ENCODE measurements at places on chromosomes 6 and 20.

GRCh38 chr20:4904127-4904860 is 97.0 kb downstream of the SLC23A2 start:
- DNase-seq: no peak

DNA sequence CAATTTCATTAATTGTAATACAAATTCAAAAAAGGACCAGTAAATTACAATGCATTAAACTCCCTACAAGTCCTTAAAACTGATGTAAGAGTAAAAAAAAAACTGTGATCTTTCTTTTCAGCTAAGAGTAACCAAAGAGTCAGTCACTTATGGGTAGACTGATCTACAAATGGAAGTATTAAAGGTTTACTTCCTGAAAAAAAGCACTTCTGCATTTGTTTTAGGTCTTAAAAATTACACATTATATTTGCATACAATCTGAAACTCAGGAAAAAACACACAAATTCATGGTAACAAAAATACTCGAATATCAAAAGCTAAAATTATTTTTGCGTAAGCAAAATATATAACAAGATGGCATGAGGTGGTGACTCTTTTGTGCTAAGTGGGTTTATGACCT is 23.5 kb downstream of the USP49 start:
- no peak for DNase-seq

GRCh38 chr6:131802347-131802746 is 5.5 kb upstream of the ENPP1 start:
- DNase-seq: no peak

GRCh38 chr20:59663513-59664060 is 59.2 kb downstream of the PHACTR3 start:
- DNase-seq: no peak

- no peak for DNase-seq
These were observed 69.7 kb upstream of the HINT3 start for GRCh38 chr6:125886914-125887313.

- DNase-seq: no peak
These were observed 255.3 kb downstream of the EPM2A start for GRCh38 chr6:145480024-145480423.

DNA sequence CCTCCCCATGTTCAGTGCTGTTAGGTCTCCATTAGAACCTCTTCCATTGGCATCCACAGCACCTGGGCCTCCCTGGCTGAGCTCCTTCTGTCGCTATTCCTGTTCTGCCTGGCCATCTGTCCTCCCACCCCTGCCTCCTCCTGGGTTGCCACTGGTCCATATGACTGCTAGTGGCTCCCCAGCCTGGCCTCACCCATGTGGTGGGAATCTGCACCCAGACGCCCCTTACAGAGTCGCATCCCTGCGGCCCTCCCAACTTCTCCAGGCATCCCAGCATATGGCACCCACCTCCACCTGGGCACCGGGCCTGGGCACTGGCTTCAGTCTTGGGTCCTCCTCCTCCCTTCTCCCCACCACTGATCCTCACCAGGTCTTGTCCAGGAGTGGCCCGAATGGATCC is 7.7 kb downstream of the CDC25B start:
- no peak for DNase-seq

- no peak for DNase-seq
These were observed 212.4 kb downstream of the LY86 start for GRCh38 chr6:6801005-6801335.

Measured in OCI-M1 (cell line).